Thymus (tissue), 14 donors: ENCODE measurements at places on chromosomes 7 and 10.

DNA sequence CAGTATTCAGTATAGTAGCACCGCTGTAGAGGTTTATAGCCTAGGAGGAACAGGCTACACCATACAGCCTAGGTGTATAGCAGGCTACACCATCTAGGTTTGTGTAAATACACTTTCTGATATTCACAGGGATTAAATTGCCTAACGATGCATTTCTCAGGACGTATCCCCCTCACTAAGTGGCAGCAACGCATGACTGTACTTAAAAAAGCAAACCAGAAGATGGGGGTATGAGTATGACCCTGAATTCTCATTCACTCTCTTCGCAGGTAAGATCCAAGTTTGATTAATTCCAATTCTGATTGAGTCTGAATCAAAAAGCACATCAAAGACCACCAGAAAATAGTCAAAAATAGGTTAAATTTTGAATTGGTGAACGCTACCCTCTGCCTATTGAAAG, 972 bp downstream of the ORC5 start:
- DNase-seq, result no peak

DNA sequence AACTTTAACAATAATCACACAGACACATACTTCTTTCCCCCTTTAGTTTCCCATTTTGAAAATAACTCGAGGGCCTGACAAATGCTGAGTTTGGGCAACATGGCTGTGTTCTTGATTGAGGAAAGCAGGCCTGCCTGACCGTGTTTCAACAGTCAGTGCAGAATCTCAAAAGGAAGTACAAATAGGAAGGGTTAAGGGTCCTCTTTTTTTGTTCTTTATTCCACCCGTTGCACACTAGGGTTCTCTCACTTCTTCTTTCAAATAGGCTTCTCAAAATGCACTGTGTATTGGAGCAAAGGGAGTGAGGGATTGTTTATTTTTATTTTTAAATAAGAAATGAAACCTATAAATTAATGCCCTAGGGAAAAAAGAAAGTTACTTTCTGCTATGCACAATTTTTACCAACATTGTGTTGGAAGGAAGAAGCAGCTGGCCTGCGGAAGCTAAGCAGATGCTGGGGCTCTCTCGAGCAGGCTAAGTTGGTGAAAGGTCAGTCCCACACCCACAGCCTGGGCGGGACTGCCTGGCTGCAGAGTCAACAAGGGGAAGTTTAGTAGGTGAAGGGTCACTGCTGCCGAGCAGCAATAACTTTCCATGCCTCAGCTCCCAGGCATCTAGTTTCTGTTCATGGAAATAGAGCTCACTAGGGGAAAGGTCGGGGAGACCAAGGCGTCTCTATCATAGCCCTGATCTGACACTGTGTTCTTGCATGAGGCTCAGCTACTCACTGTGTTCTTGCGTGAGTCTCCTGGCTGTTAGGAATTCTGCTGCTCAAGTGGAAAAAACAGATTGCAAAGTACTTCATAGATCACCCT, 12.2 kb upstream of the PDK4 start:
- peak; percentile 1 for DNase-seq

GRCh38 chr10:82477776-82478175, 602.8 kb downstream of the NRG3 start:
- no peak for DNase-seq

GRCh38 chr7:85602196-85602595, 415.3 kb upstream of the SEMA3D start:
- no peak for DNase-seq

DNA sequence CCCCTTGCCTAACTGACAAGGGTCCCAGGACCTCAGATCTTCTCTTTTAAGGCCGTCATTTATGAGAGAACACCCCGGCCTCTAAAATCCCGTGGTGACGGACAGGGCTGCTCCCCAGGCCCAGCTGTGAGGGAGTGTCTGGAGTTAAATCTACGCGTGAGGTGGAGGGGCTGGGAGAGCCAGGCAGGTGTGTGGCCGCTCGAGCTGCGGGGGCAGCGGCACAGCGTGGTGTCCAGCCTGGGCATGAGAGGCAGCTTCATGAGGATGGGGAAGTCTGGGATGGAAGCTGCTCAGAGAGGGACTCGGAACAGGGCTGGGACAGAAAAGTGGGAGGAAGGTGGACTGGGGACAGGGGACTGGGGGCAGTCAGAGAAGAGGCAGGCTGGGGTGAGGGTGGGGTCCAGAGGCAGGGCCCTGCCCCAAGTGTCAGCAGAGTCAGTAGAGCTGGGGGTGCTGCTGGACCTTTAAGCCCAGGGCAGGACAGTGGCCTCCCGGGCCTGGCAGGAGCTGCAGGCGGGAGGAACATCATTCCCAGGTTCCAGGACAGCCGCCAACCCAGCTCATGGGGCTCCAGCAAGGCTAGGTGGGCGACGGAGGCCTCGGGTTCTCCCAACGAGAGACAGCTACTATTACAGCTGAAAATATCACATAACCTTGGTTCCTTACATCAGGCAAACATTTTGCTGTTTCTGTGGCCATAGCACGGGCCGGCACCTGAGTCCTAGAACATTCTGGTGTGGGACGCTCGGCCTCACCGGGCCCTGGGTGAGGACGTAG, 55.2 kb downstream of the JAKMIP3 start:
- no peak for DNase-seq

DNA sequence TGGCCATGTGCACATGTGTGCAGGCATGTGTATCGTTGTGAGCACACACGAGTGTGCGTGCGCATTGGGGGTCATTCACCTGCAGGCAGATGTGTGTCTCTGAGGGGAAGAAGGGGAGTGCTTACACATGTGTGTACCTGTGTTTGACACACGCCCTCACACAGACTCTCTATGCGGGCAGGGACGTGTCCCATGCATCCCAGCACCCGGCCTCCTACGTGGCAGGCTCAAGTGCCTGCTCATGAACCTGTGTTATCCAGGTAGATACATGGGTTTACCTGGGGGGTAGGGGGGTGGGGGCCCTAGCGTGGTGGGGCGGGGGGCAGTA, 18.6 kb downstream of the KCP start:
- no peak for DNase-seq

DNA sequence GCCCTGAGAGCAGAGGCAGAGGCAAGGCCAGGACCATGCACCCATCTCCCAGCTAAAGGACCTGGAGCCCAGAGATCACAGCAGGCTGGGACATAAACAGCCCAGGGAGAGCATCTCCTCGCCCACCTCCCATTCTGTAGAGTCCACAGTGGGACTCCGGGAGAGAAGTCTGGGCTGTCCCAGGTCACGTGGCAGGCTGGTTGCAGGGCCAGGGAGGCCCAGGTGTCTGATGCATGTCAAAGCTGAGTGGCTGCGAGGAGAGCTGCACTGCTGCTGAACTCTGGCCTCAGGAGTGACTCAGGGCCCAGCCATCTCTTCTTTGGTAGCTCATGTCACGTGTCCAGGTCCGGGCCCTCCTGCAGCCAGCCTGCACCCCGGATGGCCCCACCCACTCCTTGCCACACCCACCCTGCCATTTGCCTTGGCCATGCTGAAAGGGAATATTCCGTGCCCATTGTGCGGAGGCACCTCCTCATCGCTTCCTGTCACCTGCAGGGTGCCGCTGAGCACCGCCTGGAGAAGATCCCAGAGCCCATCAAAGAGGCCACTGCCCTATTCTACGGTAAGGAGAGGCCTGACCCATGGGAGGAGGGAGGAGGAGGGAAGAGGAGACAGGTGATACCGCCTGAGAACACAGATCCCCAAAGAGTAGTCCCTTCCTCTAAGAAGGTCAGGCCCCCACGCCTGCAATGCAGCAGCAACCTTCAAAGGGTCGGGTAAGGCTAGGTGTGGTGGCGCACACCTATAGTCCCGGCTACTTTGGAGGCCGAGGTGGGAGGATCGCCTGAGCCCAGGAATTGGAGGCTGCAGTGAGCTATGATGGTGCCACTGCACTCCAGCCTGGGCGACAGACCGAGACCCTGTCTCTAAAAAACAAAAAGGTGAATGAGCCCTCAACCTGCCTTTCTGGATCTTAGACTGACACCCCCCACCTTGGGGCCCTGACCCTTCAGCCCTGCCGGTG, 12.6 kb upstream of the SH2B2 start:
- DNase-seq, result no peak

GRCh38 chr7:85972504-85973141, 671.1 kb upstream of the GRM3 start:
- no peak for DNase-seq

GRCh38 chr10:1142596-1142995, 86.4 kb downstream of the WDR37 start:
- DNase-seq, result no peak

DNA sequence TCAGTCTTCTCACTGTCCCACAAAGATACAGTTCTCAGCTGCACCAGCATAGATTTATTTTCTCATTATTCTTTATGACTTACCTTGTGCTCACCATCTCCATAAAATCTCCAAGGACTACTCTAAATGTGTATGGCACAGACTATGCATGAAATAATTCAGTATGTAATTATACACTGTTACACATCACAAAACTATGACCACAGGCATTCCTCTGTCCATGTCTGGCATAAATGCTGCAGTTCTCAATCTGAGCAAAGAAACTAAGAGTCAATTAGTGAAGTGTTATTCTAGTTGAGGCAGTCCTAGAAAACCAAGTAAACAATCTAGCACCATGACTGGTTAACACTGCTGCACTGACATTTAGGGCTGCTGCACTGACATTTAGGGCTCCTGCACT, 2.7 kb downstream of the CYCS start:
- no peak for DNase-seq

DNA sequence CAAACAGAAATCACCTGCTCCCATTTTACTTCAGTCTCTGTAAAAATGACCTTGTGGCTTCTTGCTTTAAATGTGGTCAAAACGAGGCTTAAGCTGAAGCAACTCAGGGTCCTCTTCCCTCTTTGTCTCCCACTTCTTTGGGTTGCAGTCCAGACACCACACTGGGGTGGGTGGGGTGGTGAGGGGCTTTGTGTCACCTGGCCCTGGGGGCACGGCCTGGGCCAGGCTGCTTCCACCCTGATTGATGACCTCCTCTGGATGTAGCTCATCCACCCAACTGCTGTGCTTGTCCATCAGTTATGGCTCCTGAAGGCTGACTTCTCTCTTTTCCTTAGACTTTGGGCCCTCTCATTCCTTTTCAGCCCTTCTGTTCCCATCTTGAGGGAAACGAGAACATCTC, 26.8 kb upstream of the NPS start:
- no peak for DNase-seq

- DNase-seq, result no peak
Measured at GRCh38 chr10:6518791-6519429, 61.2 kb downstream of the PRKCQ start.

DNA sequence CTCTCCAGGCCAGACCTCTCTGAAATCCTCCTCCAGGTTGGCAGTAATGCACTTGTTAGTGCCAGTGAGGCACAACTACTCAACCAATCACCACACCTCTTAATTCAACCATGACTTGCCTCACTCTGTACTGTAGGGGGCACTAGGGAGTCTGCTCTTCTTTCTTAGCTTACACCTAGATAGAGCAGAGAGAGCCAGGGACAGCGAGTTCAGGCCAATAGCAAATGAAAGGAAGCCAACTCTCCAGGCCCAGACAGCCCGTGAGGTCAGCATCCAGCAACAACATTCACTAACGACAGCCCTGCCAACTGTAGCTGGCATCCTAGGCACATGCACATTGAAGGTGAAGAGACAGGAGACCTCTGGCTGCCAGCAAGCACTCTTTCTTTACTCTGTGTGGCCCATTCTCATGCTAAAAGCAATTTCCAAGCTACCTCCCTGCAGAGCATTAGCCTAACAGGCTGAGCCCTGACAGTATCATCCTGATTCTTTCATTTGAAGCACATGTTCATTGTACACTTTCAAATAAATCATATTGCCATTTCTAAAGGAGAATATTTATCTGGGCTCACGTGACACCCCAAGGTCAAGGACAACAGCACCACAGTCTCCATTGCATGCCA, 136.3 kb downstream of the DPY19L1 start:
- DNase-seq, result no peak

DNA sequence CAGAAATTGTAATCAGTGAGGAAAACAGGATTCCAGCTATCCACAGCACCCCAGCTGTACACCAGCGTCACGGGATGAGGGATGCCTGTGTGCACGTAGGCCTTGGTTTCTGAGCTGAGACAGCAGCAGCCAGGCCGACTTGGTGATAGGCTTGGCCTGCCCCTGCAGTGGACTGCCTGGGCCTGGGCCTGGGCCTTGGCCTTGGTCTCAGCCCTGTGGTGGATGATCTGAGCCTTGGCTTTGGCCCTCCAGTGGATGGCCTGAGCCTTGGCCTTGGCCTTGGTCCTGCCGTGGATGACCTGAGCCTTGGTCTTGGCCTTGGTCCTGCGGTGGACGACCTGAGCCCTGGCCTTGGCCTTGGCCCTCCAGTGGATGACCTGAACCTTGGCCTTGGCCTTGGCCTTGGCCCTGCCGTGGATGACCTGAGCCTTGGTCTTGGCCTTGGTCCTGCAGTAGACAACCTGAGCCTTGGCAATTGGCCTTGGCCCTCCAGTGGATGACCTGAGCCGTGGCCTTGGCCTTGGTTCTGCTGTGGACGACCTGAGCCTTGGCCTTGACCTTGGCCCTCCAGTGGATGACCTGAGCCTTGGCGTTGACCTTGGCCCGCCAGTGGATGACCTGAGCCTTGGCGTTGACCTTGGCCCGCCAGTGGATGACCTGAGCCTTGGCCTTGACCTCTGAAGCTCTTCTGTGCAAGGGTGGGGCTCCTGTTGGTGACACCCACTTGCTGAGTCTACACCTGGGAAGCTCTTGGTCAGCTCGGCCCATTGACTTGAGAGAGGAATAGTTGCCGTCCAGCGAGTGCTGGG, 93.8 kb downstream of the CUX1 start:
- no peak for DNase-seq

- DNase-seq, result no peak
Measured at GRCh38 chr7:77427996-77428603, 12.0 kb upstream of the GSAP start.

DNA sequence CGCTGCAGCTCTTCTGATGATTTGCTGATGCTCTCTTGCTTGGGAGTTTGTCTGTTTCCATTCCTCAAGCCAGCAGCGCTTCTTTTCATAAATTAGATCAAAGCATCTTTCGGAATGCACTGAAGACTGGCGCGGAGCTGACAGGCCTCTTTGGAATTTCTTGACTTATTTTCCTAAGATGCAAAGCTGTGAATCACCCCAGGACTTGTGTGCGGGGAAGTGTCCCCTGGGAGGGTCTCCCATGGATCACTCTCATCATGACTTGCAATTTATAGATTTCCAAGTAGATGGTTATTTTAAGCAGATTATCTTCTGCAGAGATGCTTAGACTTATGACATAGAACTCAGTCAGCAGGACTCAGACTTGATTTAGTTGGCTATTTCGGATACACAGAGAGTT, 467.2 kb downstream of the TCERG1L start:
- no peak for DNase-seq

DNA sequence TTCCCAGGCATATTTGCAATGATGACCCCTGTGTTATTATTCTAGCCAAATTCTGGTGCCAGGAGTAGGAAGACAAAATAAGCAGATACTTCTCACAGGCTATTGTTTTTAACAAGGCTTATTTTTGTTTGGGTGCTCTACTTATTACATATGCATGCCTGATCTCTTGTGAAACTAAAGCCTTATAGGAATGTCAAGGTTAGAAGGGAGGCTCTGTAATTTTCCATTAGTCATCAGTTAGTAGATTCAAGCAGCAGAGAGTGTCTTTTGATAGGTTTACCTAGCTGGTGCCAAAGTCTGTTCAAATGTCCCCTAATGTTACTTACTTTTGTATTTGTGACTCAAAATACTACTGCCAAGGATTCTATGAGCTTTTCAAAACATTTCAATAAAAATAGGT, 11.7 kb upstream of the TMEM106B start:
- no peak for DNase-seq
